ENCODE measurements at places on chromosomes 4 and X.

DNA sequence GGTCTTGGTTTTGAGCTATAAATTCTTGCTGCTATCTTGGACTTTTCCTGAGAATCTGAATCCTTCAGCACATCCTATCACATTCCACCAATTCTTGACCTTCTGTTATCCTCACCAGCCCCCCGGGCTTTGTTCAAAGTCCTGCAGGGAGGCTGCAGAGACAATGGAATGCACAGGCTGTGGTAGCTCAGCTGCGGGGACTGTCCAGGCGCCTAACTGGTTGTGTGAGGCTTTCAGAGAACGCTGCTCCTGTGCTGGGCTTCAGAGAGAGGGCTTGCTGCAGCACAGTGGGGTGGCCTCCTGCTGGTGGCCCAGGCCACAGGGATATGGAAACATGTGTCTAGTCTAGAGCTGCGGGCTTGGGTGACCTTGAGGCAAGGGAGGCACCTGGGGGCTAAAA lies 196.3 kb upstream of the GATB start:
- no peaks in the 10 kb centered on the region for H3K36me3 ChIP-seq
- peak; percentile 10 for DNase-seq
- peaks cover 8% of the 10 kb centered on the region for H3K4me1 ChIP-seq
- H3K27ac ChIP-seq: peak overlapping the region; percentile 10
- H3K27me3 ChIP-seq: peaks cover 3% of the 10 kb centered on the region

GRCh38 chr4:47071901-47072341 lies 40.6 kb downstream of the GABRB1 start:
- no peak overlapping the region for H3K4me3 ChIP-seq
- H3K36me3 ChIP-seq: no peaks in the 10 kb centered on the region
- H3K27ac ChIP-seq: peak overlapping the region; percentile 82
- no peaks in the 10 kb centered on the region for H3K27me3 ChIP-seq

DNA sequence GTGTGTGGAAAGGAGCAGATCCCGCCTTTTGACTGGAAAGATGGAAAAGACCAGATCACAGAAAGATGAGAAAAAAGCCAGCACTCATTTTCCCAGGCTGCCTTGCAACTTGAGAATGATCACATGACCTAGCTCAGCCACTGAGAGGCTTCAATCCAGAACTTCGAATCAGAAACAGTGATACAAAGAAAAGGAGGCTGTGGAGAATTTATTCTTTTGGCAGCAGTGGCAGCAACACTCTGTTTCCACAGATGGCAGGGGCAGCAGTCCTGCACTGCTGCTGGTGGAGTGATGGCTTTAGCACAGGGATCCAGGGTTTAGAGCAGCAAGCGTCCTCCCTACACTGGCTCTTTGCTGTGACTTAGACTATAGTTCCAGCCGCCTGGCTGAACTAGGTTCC lies 77.8 kb upstream of the SH3RF1 start:
- DNase-seq: no peak
- H3K27ac ChIP-seq: no peak overlapping the region
- H3K4me3 ChIP-seq: no peak overlapping the region
- no peaks in the 10 kb centered on the region for H3K36me3 ChIP-seq
- H3K4me1 ChIP-seq: peaks cover 9% of the 10 kb centered on the region
- H3K27me3 ChIP-seq: no peaks in the 10 kb centered on the region

- H3K27me3 ChIP-seq: no peaks in the 10 kb centered on the region
- H3K36me3 ChIP-seq: no peaks in the 10 kb centered on the region
- H3K27ac ChIP-seq: no peak overlapping the region
- peak; percentile 31 for DNase-seq
Observed at GRCh38 chrX:118536687-118537461, 41.3 kb downstream of the DOCK11 start.

GRCh38 chr4:85543832-85544231 lies 68.9 kb downstream of the ARHGAP24 start:
- H3K4me3 ChIP-seq: no peak overlapping the region
- no peak overlapping the region for H3K27ac ChIP-seq
- H3K27me3 ChIP-seq: no peaks in the 10 kb centered on the region
- H3K4me1 ChIP-seq: no peaks in the 10 kb centered on the region
- no peaks in the 10 kb centered on the region for H3K36me3 ChIP-seq

GRCh38 chr4:111678479-111678878 lies 466.8 kb upstream of the FAM241A start:
- no peak overlapping the region for H3K4me3 ChIP-seq
- no peaks in the 10 kb centered on the region for H3K36me3 ChIP-seq
- no peaks in the 10 kb centered on the region for H3K27me3 ChIP-seq
- no peaks in the 10 kb centered on the region for H3K4me1 ChIP-seq
